ENCODE measurements at places on chromosomes 3 and 15. TPM values are rescaled to one million over a fixed set of nuclear protein-coding genes. Genes with fewer than 3 reads are reported as not detected.

DNA sequence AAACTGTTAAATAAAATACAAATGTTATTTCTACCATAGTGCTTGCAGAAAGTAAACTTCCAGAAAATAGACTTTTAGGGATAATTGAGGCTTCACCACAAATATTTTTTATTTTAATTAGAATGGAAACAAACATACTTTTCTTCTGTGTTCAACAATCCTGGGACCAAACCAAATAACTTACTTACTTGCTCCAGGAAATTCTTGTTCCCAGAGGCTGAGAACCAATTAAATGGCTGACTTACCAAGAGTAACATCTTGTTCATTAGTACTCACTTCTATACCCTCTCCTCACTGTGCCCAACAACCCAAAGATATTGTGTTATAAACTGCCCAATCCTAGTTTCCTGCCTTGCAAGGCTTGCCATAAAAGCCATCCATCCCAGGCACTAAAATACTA lies 172.2 kb upstream of the PFN2 start:
- DNase-seq: no peak

GRCh38 chr15:48634893-48635292 lies 10.6 kb downstream of the FBN1 start:
- DNase-seq: no peak

GRCh38 chr3:40985195-40985594 lies 214.1 kb upstream of the CTNNB1 start:
- no peak for DNase-seq

DNA sequence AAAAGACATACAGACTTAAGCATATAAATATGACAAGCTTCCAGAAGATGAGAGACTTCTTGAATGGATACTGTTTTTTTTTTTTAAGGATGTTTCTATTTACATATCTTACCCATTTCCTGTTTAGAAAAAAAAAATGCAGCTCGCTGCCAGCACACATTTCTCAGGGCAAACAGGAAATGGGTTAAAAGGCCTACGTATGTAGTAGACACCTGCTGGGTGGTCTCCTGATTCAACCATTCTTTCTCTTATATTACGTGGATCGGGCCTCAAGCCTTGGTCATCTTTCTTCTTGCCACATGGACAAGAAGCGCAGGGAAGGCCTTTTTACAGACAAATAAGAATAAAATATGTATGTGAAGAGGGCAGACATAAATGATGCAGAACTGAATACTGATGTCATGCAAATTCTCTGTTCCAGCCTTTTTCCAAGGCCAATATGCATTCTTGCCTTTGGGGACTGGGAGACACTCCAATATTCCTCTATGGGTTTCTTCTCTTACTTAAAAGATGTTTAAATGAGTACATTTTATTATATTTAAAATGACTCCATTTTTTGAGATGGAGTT lies 35.0 kb upstream of the TJP1 start:
- DNase-seq: no peak

- no peak for DNase-seq
Observed at GRCh38 chr3:141170678-141171295, 60.8 kb upstream of the PXYLP1 start.

- no peak for DNase-seq
Observed at GRCh38 chr3:139987908-139988307, 52.9 kb downstream of the CLSTN2 start.

DNA sequence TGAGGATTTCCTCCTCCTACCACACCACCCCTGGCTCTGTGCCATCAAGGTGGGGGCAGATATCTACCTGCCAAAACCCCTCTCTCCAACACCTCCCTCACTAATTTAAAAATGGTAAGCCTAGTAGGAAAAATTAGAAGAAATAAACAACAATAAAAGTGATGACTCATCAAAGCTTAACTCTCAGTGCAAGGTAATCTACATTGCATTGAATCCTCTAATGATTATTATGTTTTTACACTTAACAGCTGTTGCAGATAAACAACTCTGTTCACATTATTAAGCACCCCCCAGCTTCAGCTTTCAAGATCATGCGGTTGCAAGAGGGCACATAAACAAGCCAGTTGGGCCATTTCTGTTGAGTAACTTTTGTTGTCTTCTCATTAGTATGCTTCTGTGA lies 396.1 kb upstream of the ATP11B start:
- no peak for DNase-seq

DNA sequence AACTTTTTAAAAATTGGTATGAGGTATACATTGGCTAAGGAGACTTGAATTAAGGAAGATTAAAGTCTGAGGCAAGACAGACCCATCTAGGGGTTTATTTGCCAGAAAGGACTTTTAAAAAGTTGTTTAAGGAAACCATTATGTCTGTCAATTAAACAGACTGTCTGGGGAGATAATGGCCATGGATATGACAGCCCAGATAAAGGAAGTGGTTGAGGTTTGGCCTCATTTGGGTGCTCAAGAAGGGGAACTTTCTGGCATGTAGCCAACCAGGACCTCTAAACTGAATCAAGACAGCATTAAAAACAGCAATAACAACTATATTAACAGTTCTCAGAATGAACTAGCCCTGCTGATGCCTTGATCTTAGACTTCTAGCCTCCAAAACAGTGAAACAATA lies 9.9 kb upstream of the CD200R1L start:
- DNase-seq: no peak

GRCh38 chr3:160796813-160797164 lies 40.8 kb downstream of the PPM1L start:
- DNase-seq: peak; percentile 17

DNA sequence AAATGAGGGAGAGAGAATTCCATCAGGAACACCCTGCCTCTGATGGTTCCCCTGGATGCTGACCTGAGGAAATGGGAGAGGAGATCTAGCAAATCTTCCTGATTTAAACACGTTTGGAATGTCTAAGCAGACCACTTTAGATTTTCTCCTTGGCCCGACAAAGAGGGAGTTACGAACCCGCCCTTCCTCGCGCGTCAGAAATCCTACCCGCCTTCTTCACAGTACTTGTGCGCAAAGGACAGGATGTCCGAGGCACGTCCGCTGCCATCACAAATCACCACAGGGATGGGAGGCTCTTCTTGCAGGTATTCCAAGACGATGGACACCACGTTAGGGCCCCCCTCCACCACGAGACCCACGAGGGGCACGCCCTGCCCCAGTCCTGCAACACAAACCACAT lies 38.6 kb downstream of the TRPM1 start:
- DNase-seq: no peak

GRCh38 chr3:24810881-24811280 lies 316.2 kb upstream of the THRB start:
- DNase-seq: no peak

DNA sequence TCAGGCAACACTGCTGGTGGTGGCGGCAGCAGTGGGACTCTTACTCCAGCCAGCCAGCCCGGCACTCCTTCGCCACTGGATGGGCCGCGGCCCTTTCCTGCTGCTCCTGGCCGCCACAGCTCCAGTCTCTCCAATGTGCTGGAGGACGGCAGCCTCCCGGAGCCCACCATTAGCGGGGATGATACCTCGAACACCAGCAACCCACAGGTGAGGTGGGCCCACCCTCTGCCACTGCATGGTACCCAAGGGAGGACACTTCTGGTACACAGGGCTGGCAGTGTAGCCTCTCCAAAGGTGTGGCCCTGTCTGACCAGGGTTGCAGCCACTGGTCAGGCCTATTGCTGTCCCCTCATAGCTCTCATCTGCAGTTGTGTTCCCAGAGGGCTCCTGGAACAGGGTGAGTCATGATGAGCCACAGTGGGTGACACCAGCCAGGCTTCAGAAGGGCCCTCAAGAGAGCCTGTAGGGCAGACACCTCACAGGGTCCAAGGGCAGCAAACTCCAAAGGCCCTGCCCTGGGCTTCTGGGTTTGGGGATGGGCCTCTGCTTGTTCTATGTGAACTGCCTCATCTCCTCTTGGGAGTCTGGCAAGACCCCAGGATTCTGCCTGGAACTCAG lies 20.8 kb downstream of the NBEAL2 start:
- DNase-seq: no peak

DNA sequence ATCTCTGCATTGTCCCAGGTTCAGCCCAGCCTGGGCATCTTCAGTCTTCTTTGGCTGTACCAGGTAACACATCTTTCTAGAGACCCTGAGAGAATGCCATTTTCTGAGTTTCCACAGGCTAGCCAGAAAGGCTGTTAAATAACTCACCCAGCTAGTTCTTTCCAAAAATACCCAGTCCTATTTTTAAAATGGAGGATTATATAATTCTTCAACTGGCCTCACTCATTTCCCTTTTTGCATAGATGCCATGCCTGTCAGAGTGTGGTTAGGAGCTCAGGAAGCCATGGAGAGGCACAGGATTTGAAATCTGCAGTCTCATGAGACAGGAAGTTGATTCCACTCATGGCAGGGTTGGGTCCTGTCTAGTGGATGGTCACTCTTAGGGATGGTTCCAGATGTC lies 39.8 kb downstream of the CEMIP start:
- DNase-seq: no peak

DNA sequence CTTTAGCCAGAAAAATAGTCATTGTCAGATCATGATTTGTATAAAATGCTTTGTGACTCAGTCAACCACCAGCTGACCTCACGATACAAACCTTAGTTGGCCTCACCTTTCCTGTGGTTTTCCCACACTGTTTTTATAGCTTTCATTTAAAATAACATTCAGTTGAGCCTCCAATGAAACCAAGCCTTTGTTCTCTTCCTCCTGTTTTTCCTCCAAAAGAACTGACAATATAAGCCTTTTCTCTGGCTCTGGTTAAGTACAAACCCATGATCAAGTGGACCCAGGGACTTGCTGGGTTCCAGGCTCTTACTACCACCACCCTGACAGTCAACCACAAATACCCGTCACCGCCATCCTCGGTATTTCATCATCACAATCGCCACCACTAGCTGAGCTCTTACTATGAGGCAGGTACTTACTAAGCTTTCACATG lies 81.7 kb downstream of the TAMM41 start:
- no peak for DNase-seq

DNA sequence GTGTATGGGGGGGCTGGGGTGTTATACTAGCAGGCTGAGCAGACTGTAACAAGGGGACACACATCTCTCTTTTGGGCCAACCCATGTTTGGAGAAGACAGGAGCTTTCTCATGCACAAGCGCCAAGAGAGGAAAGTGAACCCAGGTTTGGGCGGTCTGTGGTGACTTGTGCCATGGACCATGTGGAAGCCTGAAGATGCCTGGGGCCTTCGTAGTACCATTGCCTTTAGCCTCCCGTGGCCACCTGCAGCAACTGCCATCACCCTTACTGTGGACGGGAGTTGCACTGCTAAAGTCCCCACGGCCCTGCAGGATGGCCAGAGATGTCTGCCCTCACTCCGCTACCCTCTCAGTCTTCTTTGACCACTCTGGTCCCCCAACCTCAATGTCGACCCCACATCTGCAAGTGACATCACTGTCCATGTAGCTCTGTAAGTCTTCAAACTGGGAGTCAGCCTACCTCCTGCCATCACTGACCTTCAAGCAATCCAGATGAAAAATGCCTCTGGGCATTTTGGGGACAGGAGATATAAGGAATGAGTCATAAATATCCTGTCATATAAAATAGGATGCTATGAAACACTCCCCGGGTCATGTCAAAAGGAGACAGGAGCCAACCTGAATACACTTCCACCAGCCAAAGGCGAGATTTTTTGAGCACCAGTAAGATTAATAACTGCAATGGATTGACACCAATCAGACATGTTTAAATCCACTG lies 74.7 kb upstream of the C15orf39 start:
- DNase-seq: no peak

- DNase-seq: no peak
Observed at GRCh38 chr15:76328958-76329357, 7.6 kb upstream of the ISL2 start.

DNA sequence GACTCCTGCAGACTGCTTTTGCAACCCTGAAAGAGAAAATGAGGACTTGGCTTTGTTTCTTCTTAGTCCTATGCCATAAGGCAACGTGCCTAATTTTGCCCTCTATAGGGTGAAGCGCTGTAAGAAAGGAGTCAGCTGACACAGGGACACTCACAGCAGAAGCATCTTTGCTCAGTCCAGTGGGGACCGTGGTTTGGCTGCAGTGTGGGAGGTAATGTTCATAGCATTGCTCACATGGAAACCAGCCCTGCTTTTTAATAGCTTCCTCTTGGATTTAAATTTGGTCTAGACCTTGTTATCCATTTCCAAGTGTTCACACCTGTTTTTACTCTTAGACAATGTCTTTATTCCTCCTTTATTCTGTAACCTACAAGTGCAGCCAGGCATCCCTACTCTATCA lies 1032.1 kb downstream of the NTRK3 start:
- no peak for DNase-seq

GRCh38 chr15:63701365-63701764 lies 104.2 kb downstream of the FBXL22 start:
- no peak for DNase-seq

- DNase-seq: no peak
Observed at GRCh38 chr3:126859415-126860246, 123.3 kb upstream of the PLXNA1 start.

- no peak for DNase-seq
Observed at GRCh38 chr3:171976526-171976925, 62.9 kb upstream of the FNDC3B start.

DNA sequence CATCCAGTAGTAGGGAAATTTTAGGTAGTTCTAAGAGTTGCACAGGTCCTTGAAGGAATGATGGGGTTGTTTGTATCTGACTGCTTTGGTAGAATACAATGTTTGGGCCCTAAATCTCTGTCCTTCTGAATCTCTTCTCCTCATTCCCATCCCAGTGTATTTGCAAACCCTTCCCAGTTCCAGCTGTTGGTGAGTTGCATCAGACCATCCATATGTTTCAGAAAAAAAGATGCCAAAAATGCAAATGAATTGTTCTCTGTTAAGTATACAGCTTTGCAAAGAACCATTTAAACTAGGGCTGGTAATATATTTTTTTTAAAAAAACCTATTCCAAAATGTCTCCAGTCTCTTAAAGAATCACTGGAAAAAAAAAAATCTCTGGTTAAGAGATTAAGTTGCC lies 250.8 kb upstream of the FEZF2 start:
- no peak for DNase-seq

DNA sequence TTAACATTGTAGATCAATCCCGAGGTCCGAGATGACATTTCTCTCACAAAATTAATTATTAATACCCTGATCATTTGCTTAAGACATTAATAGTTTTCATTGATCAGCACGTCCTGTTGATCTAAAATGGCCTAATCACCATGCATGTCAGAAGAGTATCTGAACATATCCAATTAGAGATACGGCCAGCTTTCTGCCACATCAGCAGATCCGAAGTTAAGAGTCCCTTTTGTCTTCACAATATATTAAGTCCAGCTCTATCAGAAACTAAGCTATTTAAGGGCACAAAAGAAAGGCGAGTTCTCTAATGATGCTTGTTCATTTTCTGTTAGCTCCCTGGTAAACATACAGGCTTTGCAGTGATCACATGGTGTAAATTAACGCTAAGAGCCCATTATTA lies 470.3 kb downstream of the CNTN4 start:
- DNase-seq: no peak

- DNase-seq: no peak
Observed at GRCh38 chr3:134775831-134776230, 19.2 kb upstream of the EPHB1 start.

GRCh38 chr15:69990566-69991421 lies 106.9 kb downstream of the TLE3 start:
- DNase-seq: no peak

- no peak for DNase-seq
Observed at GRCh38 chr3:78809966-78810365, 957.8 kb downstream of the ROBO1 start.

Gene AHSG
- 2,043 TPM for total RNA-seq

Gene LRRN1
- total RNA-seq: not detected

Gene ZXDC
- total RNA-seq: 21.2 TPM

Gene ZNF662
- not detected for total RNA-seq

Gene ISLR
- total RNA-seq: not detected

Gene EPHA3
- total RNA-seq: not detected

Gene CHDH
- total RNA-seq: 40.4 TPM

Gene ZIC1
- total RNA-seq: not detected

Gene SI
- not detected for total RNA-seq

Gene TM6SF1
- not detected for total RNA-seq

Gene KBTBD12
- total RNA-seq: not detected

Gene CLSTN2
- not detected for total RNA-seq

All from HepG2 (cell line).